HT-29 (cell line): ENCODE measurements at places on chromosomes 3 and 15.

DNA sequence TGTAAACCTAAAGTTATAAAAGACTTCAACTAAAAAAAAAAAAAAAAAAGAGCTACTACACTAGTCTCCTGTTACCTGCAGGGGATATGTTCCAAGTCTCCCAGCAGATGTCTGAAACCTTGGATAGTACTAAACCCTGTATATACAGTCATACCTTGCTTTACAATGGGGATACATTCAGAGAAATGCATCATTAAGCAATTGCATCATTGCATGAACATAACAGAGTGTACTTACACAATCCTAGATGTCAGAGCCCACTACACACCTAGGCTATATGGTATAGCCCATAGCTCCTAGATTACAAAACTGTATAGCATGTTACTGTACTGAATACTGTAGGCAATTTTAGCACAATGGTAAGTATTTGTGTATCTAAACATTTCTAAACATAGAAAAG is 119.1 kb downstream of the GMPS start:
- no peak for DNase-seq

GRCh38 chr15:29141308-29142128 is 128.1 kb downstream of the NSMCE3 start:
- DNase-seq: no peak

- peak; percentile 28 for DNase-seq
These were observed 1.6 kb downstream of the TRA2B start for GRCh38 chr3:185936273-185936629.

GRCh38 chr3:134059671-134060560 is 30.2 kb upstream of the SLCO2A1 start:
- no peak for DNase-seq

DNA sequence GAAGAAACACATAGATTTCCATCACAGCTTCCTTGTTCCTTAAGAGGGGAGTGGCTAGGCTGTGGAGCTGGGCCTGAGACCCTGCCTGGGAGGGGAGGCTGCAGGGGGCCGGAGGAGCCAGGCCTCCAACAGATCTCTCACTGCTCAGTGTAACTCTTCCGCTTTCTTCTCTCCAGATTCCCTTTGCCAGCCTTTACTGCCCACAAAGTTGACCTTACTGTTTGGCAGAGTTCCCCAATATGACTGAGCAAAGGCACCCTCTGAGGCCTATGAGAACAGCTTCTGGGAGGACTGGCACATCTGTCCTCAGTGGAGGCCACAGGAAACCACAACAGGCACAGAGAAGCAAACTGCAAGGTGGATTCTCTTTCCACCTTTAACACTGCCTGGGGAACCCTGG is 38.1 kb downstream of the SLCO2A1 start:
- DNase-seq: no peak
